ENCODE measurements at places on chromosomes 1 and 21. TPM values are rescaled to one million over a fixed set of nuclear protein-coding genes. Genes with fewer than 3 reads are reported as not detected.

RIMKLA gene
- 1.2 TPM for total RNA-seq

PLA2G5 gene
- not detected for total RNA-seq

TNFRSF8 gene
- 37.6 TPM for total RNA-seq

DEPDC1 gene
- total RNA-seq: 24.5 TPM

HTR1D gene
- total RNA-seq: not detected

AADACL3 gene
- total RNA-seq: not detected

GPX7 gene
- 23.0 TPM for total RNA-seq

SPATA45 gene
- total RNA-seq: not detected

KCNE2 gene
- total RNA-seq: not detected

ADCY10 gene
- 0.14 TPM for total RNA-seq

DMRTA2 gene
- total RNA-seq: not detected

PLEKHN1 gene
- 2.2 TPM for total RNA-seq

MEX3A gene
- total RNA-seq: 0.20 TPM

KIAA0319L gene
- 50.1 TPM for total RNA-seq

TTC39A gene
- total RNA-seq: not detected

AIRE gene
- total RNA-seq: 3.0 TPM

LINGO4 gene
- total RNA-seq: not detected

VCAM1 gene
- not detected for total RNA-seq

RIPK4 gene
- total RNA-seq: not detected

NBPF4 gene
- total RNA-seq: 0.95 TPM

CTSS gene
- 80.4 TPM for total RNA-seq

BTF3L4 gene
- 39.4 TPM for total RNA-seq

LRRC3 gene
- total RNA-seq: 3.9 TPM

GBP1 gene
- 219 TPM for total RNA-seq

PDC gene
- total RNA-seq: not detected

TMPRSS3 gene
- total RNA-seq: 5.3 TPM

KRTAP21-2 gene
- total RNA-seq: not detected

FTCD gene
- 0.25 TPM for total RNA-seq

NEGR1 gene
- not detected for total RNA-seq

HOOK1 gene
- total RNA-seq: 1.9 TPM

COL16A1 gene
- total RNA-seq: not detected

TMEM82 gene
- not detected for total RNA-seq

PKP1 gene
- not detected for total RNA-seq

RGS1 gene
- 8.6 TPM for total RNA-seq

AURKAIP1 gene
- total RNA-seq: 112 TPM

LRP8 gene
- total RNA-seq: 57.9 TPM

RPL11 gene
- 1,231 TPM for total RNA-seq

WDR64 gene
- not detected for total RNA-seq

PTPN7 gene
- total RNA-seq: 303 TPM

NDUFS5 gene
- 134 TPM for total RNA-seq

SLC50A1 gene
- total RNA-seq: 32.1 TPM

NTMT2 gene
- total RNA-seq: not detected

GPR157 gene
- total RNA-seq: 4.3 TPM

ANGPTL1 gene
- not detected for total RNA-seq

NBPF6 gene
- not detected for total RNA-seq

KAZN gene
- total RNA-seq: 0.91 TPM

OLIG2 gene
- total RNA-seq: not detected

Measured in T-helper 2 cell treated with Interferon-gamma antibody and Interleukin-4, amounts not matched to agents 100 ng/mL and 5 ng/mL, for 36 hours (primary cell).